ENCODE measurements at places on chromosomes 3 and 15.

GRCh38 chr15:56775641-56776040 is 42.3 kb upstream of the ZNF280D start:
- DNase-seq = no peak

GRCh38 chr3:105385179-105385578 is 18.5 kb downstream of the ALCAM start:
- no peak for DNase-seq

DNA sequence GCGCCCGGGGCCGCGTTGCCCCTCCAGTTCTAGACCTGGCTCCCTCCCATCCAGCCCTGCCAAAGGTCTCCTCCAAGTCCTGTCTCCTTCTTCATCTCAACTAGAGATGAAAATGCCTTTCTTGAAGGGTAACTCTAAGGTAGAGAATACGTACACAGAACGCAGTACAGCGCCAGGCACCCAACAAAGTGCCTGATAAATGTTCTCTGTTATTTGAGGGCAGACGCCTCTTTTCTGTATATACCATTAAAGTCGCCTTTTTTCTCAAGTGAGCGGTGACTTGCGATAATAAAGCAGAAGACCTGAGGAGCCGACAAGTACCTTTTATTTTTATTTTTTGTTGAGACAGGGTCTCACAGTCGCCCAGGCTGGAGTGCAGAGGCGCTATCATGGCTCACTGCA is 809 bp downstream of the CRTAP start:
- DNase-seq = no peak

DNA sequence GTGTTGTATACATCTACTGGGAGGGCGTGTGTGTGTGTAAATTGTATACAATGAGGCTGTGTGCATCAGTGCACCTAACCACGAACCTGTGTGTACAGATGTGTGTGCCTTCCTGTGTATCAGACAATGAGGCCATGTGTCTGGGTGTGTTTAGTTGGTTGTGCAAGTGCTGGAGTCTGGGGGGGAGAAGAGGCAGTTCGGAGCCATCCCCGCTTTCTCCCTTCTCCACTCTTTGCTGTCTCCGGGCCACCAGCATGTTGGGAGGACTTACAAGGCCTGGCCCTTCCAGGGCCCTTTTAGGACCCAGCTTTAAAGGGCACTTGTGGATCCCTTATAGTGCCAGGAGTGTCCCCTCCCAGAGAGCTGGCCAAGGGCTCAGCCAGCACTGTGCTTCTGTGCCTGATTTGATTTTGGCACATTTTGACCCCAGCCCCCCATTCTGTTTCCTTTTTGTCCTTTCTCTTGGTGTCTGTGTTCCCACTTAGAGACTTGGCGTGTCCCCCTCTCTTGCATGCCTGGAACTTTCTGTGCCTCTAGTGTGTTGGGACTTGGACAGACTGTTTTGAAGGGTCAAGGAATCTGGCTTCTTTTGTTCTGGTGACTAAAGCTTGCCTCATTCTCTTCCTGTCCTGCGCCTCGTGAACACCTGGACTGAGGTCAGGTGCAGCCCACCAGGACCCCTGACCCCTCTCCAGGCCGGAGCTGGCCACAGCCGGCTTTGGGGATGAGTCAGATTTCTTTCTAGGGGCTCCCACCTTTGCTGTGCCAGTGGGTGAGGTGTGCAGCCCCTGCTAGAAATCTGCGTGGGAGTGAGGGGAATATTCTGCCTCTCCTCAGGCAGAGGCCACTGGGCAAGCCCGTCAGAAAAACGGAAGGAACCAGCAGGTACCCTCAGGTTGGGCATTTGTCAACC is 1.5 kb downstream of the CTDSPL start:
- DNase-seq = no peak

GRCh38 chr3:3632449-3632848 is 166.8 kb upstream of the LRRN1 start:
- DNase-seq = no peak

GRCh38 chr3:1365528-1365927 is 272.7 kb downstream of the CNTN6 start:
- no peak for DNase-seq

DNA sequence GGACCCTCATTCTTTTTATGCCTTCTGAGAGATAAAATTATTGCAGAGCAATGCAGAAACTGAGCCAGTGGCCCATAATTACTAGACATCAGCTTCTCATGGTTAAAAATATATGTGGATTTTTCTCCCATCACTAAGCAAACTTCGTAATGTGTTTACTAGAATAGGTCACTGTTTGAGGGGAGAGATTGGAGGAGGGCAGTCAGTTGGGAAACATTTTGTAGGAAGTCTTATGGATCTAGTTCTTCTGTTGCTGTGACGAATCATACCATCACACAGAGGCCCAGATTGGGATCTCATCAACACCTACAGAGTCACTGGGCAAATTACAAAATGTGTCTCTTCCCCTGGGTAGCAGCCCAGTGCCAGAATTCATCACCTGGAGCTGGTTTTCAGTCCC is 81.4 kb downstream of the PDE8A start:
- DNase-seq = no peak

DNA sequence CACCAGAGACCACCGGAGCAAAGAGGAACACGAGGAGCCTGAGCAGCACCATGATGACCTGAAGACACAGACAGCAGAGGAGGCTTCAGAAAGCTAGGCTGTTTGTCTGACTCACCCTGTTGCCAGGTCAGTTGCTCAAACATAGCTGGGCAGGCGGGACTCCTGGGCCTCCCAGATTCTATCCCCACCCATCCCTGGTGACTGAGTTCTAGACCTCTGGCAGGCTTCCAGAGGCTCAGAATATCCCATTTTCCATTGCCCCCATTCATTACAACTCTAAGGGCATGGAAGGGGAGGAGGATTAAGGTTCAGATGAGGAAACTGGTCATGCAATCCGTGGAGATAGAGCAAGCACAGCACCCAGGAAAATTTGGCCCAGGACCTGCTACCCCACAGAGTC is at the start of gene CDHR4:
CDHR4 (minus strand) TSS at position 113 of the 400 bp plus-strand sequence; CDS start at position 52, 61 bp downstream.
- DNase-seq = no peak

GRCh38 chr15:53434174-53434678 is 325.2 kb downstream of the WDR72 start:
- no peak for DNase-seq

DNA sequence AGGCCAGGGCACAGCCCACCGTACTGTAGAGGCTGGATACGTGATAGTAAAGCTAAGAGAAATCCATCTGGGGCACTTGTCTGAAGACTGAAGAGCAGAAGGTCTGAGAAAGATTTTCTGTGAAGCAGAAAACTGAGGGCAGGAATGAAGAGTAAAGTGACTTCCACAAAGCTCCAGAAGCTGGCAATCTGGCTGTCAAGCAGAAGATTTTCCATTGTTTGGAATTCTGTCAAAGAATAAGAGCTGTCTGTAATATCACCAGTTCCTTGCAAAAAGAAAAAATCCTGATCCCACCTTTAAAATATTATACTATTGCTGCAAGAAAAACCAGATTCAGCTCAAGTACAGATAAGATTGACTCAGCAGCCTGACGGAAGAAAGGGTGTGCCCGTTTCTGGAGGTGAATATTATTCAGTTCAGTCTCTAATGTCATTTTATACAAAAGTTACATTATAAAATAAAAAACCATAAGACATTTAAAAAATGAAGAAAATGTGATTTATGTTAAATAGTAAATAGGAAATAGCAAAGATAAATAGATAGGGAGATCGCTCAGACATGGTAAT is 550.4 kb upstream of the SGO1 start:
- DNase-seq = no peak
